ENCODE measurements at places on chromosomes 11 and 22. TPM values are rescaled to one million over a fixed set of nuclear protein-coding genes. Genes with fewer than 3 reads are reported as not detected.

- no peak for DNase-seq
Observed at GRCh38 chr11:330307-330693, 9.6 kb upstream of the IFITM3 start.

Gene GGTLC3
- not detected for total RNA-seq

DNA sequence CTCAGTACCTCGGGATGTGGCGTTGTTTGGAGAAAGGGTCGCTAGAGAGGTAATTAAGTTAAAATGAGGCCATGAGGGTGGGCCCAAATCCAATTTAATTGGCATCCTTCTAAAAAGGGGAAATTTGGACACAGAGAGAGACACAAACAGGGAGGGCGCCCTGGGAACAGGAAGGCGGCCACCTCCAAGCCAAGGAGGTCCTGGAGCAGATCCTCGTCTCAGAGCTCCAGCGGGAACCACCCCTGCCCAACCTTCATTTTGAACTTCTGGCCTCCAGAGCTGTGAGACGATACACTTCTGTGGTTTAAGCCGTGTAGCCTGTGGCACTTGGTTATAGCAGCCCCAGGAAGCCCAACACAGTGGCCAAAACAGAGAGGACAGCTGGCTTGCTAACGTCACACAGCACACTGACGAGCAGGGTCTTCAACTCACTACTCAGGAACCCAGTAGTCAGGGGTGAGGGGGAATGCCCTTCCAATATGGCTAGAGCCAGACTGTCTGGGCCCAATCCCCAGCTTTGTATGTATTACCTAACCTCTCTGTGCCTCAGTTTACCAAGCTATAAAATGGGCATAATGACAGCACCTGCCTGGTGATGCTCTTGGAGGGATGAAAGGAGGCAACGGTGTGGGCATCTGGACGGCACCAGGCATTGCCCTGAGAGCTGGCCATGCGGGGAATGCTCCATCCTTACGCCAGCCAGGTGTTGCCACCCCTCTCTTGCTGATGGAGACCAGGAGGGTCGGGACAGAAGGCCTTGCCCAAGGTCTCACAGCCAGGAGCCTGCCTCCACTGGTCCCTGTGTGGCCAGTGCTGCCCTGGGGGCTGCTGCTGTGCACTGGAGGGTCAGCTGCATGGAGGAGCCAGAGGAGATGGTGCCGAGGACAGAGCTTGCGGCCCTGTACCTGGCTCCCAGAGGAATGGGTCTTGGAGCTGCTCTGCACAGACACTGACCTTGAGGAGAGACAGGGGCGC lies 53.3 kb upstream of the LINC01488 start:
- no peak for DNase-seq

Gene KRTAP5-8
- total RNA-seq: not detected

GRCh38 chr11:75204685-75205563 lies 35.6 kb upstream of the TPBGL start:
- peak; percentile 56 for DNase-seq

DNA sequence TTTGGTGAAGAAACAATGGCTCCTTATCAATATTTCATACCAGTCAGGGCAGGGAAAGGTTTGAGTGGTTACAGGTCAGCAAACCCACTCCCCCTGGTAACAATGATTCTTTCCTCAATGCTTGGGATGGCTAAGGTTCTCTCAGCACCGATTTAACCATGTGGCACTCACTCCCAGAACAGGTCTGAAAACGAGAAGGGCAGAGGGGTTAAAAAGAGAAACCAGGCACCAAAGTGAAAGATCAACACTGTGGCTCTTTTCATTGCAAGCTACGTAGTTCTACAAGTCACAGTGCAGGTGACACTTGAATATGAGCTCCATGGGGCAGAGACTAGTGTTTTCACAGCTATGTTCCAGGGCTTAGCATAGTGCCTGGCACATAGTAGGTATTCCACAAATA lies 132.4 kb downstream of the PLEKHA7 start:
- DNase-seq: no peak

DNA sequence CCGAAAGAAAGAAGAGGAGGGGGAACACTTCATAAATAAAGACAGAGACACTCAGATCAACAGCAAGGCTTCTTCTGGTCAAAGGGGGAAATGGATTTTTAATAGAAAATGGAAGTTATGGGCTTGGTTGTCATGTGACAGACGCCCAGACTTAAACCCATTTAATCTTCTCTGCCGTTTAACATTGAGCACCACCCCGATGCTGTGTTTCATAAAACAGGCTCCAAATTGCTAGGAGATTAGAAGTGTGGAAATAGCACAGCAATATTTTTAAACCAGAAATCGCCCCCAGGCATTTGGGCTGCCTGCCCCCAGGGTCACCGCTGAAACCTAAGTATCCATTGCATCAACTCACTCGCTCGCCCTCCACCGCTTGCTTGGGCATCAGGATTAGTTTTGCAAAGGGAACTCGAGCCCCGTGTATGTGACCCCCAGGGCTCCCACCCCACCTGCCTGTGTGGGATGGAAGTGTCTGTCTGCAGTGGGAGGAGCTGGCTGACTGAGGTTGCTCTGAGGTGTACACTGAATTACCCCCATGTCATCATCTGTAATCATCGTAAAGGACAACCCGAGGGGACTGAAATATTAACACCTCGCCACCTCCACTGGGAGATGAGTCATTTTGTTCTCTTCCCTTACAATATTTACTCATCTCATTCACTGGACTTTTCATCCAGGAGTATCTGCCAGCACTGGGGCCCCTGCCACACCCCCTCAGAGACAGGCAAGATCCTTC lies 10.7 kb downstream of the DSCAML1 start:
- no peak for DNase-seq

- DNase-seq: no peak
Observed at GRCh38 chr22:31652911-31653684, 8.9 kb downstream of the PISD start.

- no peak for DNase-seq
Observed at GRCh38 chr11:128057786-128058395, 529.5 kb downstream of the ETS1 start.

- peak; percentile 22 for DNase-seq
Observed at GRCh38 chr11:2077061-2077802, 62.0 kb downstream of the IGF2 start.

GRCh38 chr11:19660076-19660475 lies 52.6 kb upstream of the NAV2 start:
- no peak for DNase-seq

GRCh38 chr11:86180851-86181250 lies 63.7 kb upstream of the EED start:
- DNase-seq: no peak

DNA sequence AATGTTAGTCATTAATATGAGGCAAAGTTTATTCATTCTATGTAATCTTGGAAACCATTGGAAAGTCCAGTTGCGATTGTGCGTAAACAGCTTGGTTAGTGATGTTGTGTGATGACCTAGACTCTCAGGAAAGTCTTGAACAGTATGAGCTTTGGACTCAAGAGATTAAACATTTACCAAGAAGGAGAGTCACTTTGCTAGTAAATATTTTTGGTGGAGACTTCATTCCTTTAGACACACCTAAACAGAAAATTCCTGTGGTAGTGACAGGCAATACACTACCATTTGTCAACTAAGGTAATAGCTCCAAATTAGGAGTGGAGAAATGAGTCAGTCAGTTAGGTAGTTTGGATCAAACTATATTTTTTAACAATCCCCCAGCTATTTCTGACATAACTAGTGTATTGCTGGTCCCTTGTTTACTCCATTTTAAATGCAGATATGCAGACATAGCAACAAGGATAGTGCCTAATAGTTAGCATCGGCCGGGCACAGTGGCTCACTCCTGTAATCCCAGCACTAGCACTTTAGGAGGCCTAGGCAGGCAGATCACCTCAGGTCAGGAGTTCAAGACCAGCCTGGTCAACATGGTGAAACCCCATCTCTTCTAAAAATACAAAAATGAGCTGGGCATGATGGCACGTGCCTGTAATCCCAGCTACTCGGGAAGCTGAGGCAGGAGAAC lies 89.3 kb downstream of the ARHGAP42 start:
- no peak for DNase-seq

Gene C1QTNF5
- total RNA-seq: not detected

GRCh38 chr11:96265220-96265737 lies 77.7 kb downstream of the MAML2 start:
- DNase-seq: no peak

DNA sequence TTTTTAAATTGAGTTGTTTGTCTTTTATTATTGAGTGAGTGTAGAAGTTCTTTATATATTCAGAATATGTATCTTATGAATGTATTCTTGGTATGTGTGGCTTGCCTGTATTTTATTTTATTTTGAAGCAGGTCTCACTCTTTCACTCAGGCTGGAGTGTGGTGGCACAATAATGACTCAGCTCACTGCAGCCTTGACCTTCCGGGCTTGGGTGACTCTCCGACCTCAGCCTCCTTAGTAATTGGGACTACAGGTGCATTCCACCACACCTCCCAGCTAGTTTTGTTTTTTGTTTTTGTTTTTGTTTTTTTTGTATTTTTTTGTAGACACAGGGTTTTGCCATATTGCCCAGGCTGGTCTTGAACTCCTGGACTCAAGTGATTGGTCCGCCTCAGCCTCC lies 24.5 kb upstream of the MPPED2 start:
- no peak for DNase-seq

Gene OVOL1
- not detected for total RNA-seq

Gene TOB2
- total RNA-seq: 59.8 TPM

GRCh38 chr11:27443746-27444507 lies 28.7 kb downstream of the LGR4 start:
- no peak for DNase-seq

DNA sequence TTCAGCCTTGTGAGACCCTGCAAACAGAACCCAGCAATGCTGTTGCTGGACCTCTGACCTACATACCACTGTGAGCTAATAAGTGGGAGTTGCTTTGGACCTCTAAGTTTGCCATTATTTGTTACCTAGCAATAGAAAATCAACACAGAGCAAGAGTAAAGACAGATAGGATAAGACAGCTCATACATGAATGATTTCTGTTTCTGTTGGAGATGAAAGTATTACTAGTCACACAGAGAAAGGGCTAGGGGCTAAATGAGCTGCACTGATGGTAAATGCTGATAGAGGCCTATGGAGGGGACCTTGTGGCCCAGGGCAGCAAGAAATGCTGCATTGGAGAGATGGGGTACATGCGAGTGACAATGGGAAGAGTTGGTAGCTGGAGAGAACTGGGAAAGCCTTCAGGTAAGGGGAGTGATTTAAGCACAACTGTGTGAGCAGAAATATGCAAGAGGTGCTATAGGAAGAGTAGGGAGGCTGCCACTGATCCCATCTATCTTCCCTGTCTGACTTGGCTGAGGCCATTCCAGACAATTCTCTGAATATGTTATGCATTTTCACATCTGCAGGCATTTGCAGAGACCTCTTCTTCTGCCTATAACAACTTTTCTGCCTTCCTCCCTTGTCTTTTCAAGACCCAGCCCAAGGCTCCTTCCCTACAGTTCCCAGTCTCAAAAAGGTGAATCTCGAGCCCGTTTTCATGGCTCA lies 46.1 kb upstream of the SYN3 start:
- DNase-seq: no peak

- no peak for DNase-seq
Observed at GRCh38 chr22:16932577-16932976, 75.4 kb downstream of the GAB4 start.

DNA sequence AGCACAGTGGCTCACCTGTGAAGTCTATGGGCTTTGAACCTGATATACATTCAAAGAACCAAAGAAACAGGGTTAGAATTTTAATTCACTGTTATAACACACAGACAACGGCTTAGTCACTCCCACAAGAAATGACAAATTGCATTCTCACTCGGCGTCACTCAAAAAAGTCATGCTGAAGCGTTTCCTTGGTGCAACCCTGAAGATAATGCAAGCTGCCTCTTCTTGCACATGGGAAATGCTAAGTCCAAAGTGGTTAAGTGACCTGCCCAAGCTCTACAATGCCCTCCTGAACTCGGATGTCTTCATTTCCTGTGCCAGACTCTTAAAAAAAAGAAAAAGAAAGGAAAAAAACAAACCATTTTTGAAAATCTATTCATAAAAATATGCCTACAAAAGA lies 10.0 kb downstream of the LGR4 start:
- no peak for DNase-seq

GRCh38 chr11:134786636-134787035 lies 374.6 kb upstream of the B3GAT1 start:
- DNase-seq: no peak
